NCI-H2081 treated with DMSO at 0.1 percent for 48 hours (cell line): ENCODE measurements at places on chromosomes 7 and 10.

DNA sequence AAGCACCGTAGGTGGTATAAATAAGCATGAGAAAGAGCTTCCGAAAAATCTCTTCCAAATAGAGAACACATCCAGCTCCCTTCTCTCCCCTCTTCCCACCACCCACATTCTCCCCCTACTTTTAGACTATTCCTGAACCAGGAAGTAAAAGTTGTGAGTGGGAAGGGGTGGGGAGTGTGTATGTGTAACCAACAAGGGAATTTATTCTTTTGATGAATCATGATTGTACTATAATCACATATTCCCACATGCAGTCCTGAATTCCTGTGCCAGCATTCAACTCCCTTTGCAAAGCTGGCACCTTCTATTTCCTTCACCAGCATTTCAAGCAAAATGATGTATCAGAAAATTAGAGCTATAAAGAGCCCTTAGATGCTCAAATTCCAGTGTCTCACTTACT, 230.6 kb upstream of the CHRM2 start:
- no peak for DNase-seq

GRCh38 chr7:69645683-69646082, 47.4 kb downstream of the AUTS2 start:
- no peak for DNase-seq

GRCh38 chr10:102001435-102002068, 54.4 kb downstream of the ARMH3 start:
- no peak for DNase-seq

- DNase-seq = no peak
Measured at GRCh38 chr10:58743466-58744115, 230.9 kb downstream of the BICC1 start.

GRCh38 chr10:95604630-95605029, 43.5 kb upstream of the SORBS1 start:
- DNase-seq = no peak

DNA sequence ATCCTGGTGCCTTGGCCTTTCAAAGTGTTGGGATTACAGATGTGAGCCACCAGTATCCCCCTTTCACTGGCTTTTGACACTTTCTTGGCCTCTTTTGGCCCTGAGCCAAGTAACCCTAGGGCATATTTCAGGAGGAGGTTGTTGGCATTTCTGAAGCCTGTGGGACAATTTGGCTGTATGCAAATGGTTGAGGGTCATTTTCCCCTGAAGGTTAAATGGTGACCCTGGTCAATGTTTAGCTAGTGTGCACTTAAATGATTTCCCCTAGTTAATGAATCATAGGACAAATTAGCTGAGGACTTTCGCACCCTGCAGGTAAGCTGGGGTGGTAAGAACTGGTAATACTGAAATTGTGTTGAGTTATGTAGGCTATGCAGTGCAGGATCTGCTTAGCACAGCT, 660.5 kb downstream of the LRMDA start:
- DNase-seq = no peak

- DNase-seq = no peak
Measured at GRCh38 chr10:13470270-13470669, 58.5 kb downstream of the BEND7 start.

DNA sequence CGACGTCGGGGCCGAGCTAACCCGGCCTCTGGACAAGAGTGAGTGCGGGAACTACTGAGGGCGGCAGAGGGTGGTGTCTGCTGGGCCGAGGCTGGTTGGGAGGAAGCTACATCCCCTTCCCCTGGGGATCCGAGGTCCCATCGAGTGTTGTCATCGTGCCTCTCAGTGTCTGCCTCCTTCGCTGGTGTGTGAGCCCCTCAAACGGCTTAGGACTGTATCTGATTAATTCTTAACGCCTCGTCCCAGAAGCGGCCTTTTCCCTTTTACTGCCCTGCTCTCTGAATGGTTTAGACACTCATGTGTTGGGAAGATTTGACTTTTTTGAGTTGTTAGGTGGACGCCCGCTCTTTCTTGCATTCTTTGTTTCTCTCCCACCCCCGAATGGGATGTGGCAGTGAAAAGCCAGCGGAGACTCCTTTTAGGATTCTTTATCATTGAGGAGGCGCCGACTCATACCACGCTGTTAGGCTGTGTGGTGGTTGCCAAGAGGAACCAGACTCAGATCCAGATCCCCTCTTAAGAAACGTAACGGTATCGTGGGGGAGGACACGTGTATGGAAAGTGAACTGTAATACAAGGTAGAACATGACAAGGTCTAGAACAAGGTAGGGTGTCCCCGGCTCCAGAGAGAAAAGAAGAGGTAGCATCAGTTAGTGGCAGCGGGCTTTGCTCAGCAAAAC, 631 bp downstream of the SUPV3L1 start:
- DNase-seq = no peak

- no peak for DNase-seq
Measured at GRCh38 chr10:91127341-91128082, 93.0 kb upstream of the PCGF5 start.

GRCh38 chr7:18721429-18721828, 225.9 kb downstream of the HDAC9 start:
- DNase-seq = no peak

DNA sequence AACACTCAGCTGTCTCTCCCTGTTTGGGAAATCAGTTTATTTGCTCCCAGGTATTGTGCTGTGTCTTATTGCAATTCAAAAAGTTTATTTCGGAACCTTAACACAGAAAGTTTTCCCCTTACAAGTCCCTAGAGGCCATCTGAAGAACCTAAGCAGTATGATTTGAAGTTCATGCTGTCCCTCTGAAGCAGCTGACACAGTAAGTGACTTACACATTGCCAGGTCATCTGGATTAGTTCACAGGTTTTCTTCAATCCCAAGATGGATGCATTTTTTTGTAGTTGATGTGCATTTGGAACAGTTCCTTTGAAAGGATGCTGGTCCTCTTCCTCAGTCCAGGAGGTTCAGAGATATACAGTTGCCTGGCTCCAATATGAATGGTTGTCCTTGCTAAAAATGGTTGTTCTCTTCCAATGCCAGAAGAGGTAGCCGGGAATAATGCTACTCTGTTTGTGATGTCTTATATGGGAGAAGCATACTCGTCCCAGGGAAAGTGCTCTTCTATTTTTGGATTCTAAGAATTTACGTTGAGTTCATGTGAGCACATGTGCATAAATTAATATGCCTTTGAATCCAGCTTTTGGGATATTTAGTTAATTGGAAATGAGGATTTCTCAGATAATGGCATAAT, 183.5 kb upstream of the PHYHIPL start:
- no peak for DNase-seq

GRCh38 chr7:152553671-152554317, 118.0 kb upstream of the KMT2C start:
- DNase-seq = no peak

DNA sequence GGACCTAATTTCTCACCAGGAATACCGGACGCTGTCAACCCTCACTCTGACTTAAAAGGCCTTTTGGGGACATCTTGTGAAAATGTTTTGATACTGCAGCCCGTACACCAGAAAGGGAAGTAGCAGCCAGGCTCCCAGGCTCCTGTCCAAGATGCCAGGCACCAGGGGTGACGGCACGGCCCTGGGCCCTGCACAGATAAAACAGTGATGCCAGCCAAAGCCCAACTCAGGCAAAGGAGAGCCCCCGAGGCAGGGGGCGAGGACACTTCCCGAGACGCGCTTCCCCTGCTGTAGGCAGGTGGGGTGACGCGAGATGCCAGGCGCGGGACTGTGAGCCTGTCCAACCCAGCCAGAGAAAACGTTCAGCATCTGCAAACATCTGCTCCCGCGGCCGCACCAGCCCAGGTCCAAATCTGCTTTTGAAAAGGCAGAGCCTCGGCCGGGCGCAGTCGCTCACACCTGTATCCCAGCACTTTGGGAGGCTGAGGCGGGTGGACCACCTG, 15.7 kb downstream of the ZFAND2A start:
- DNase-seq = no peak

GRCh38 chr7:7292608-7293007, 110.3 kb downstream of the C1GALT1 start:
- no peak for DNase-seq
